Placental pericyte (primary cell): ENCODE measurements at places on chromosomes 11 and 22. TPM values are rescaled to one million over a fixed set of nuclear protein-coding genes. Genes with fewer than 3 reads are reported as not detected.

GVQW3 gene
- 1.1 and 3.3 TPM in 2 replicates for total RNA-seq

BBOX1 gene
- not detected in 2 replicates for total RNA-seq

SYCE3 gene
- total RNA-seq, result not detected in 2 replicates

RFPL2 gene
- not detected in 2 replicates for total RNA-seq

OR8H3 gene
- not detected in 2 replicates for total RNA-seq

EHD1 gene
- 120 and 163 TPM in 2 replicates for total RNA-seq

UPB1 gene
- total RNA-seq, result 0.14 and 0.22 TPM in 2 replicates

MS4A7 gene
- 0.29 TPM in 1 of 2 replicates, not detected in the other for total RNA-seq

NNMT gene
- 236 and 711 TPM in 2 replicates for total RNA-seq

CKAP5 gene
- total RNA-seq, result 46.0 and 106 TPM in 2 replicates

MOGAT2 gene
- not detected in 2 replicates for total RNA-seq

HEPACAM gene
- under 0.01 TPM in 1 of 2 replicates, not detected in the other for total RNA-seq

CASP5 gene
- total RNA-seq, result 1.5 TPM in 1 of 2 replicates, not detected in the other

PARVG gene
- not detected in 2 replicates for total RNA-seq

SIRT3 gene
- total RNA-seq, result 6.9 and 9.4 TPM in 2 replicates

SPON1 gene
- total RNA-seq, result 0.29 and 0.66 TPM in 2 replicates

KRTAP5-9 gene
- not detected in 2 replicates for total RNA-seq

VEGFB gene
- total RNA-seq, result 29.3 and 57.1 TPM in 2 replicates

ARHGAP20 gene
- 2.6 and 3.6 TPM in 2 replicates for total RNA-seq

USP35 gene
- total RNA-seq, result 10.1 and 11.3 TPM in 2 replicates

FAR1 gene
- 61.5 and 64.7 TPM in 2 replicates for total RNA-seq

C11orf52 gene
- not detected in 2 replicates for total RNA-seq

LRRC74B gene
- 0.14 TPM in 1 of 2 replicates, not detected in the other for total RNA-seq

PGA5 gene
- total RNA-seq, result not detected in 2 replicates

TTLL1 gene
- 5.3 and 12.0 TPM in 2 replicates for total RNA-seq

OSBP2 gene
- 0.22 and 2.1 TPM in 2 replicates for total RNA-seq
